Sigmoid colon (tissue), 7 donors: ENCODE measurements at places on chromosomes 5 and 9. TPM values are rescaled to one million over a fixed set of nuclear protein-coding genes. Genes with fewer than 3 reads are reported as not detected.

Gene PLAC8L1
- total RNA-seq, result 0.82 TPM

Gene GRAMD2B
- 47.4 TPM for total RNA-seq

Gene MEIKIN
- total RNA-seq, result not detected

Gene SLC36A3
- not detected for total RNA-seq

Gene NUDT12
- 12.3 TPM for total RNA-seq

Gene SLC6A7
- total RNA-seq, result not detected

Gene OLFML2A
- 67.8 TPM for total RNA-seq

Gene CLIC3
- total RNA-seq, result not detected

Gene MZB1
- not detected for total RNA-seq

Gene SPACA9
- 10.7 TPM for total RNA-seq

Gene SPAAR
- 5.5 TPM for total RNA-seq

Gene SYK
- total RNA-seq, result 13.9 TPM

DNA sequence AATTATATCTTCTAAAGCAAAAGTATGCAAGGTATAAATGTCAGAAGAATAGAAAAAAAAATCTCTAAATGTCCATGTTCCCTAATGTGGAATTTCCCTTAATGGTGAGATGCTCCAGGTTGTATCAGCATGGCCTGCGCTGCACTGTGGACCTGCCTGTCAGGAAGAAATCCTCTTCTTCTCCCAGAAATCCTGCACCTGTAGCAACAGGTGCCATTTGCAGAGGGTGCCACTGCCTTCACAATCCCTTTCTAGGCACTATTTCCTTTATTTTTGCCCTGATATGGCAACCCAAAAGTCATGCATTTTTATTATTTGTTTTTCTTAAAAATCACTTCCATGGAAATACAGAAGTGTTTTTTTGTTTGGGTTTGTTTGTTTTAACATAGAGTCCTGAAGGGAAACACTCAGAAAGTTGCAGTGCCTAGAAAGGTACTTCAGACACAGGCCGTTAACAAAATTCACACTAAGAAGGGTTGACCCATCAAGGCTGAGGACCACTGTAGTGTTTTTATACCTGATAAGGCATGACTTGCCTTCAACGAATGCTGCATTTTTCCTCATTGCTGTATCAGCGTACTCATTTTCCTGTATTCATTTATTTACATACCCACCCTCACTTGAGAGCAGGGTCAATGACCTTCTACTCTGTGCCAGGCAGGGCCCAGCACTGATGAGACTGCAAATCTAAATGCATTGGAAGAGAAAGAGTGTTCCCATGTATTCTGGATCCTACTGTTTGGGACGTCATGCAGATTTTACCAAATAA lies 177.8 kb downstream of the SNX18 start:
- no peak for DNase-seq

GRCh38 chr5:59317023-59317773 lies 576.3 kb downstream of the PDE4D start:
- peak; percentile 78 for DNase-seq

GRCh38 chr5:117236941-117237340 lies 662.3 kb upstream of the SEMA6A start:
- DNase-seq, result no peak

DNA sequence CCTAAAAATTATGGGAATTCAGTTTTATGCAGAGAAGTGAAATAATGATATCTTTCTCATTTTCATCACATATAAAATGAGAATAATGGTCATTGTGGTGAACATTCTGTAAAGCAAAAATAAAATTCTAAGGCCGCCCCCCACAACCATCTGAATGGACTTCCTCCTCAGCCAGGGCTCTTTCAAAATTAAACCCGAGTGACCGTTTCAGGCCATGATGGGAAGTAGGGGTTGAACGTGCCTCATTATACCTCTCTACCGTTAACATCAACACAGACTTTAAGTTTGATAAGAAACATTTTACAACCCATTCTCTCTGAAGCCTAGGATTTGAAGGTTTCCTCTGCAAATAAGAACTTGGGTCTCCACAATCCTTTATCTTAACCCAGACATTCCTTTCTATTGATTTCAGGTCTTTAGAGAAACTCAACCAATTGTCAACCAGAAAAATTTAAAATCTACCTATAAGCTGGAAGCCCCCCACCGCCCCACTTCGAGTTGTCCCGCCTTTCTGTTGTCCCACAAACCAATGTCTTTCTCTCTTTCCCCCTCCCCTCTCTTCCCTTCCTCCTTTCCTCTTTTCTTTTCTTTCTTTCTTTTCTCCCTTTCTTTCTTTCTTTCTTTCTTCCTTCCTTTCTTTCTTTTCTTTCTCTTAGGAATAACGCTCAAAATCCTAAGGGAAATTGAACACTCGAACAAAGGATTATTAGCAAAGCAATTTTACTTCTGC lies 1.7 kb upstream of the TMCO6 start:
- DNase-seq, result no peak

DNA sequence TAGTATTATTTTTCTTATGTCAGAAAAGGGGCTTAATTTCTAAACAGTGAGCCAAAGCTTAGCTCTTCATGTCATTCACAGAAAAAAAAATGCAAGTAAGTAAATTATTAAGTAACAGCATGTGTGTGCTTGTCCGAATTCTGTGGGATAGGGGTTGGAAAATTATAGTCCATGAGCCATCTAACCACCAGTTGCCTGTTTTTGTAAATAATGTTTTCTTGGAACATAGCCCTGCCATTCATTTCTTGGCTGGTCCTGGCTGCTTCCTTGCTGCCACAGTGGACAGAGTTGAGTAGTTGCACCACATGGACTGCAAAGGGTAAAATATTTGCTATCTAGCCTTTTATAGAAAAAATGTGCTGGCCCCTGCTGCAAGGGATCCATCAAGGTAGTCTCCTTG lies 513.7 kb upstream of the WWC1 start:
- DNase-seq, result no peak

DNA sequence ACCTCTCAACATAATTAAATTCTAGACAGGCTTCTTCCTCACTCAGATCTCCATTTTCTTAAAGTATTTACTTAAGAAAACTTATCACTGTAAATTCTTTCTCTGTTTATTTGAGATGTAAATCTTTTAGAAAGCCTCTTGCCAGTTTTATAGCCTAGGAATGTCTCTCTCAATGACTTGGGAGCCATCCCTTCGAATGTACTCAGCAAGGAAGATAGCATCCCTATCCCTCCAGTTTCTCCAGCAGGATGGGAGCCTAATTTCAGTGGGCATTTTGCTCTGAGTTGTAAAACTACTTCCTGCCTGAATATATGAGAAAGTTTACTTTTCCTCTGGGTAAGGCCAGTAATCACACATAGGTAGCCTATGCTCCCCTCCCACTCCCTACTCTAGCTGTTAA lies 558.5 kb upstream of the ARRDC3 start:
- DNase-seq, result no peak

GRCh38 chr9:71766663-71767062 lies 1.6 kb downstream of the CEMIP2 start:
- no peak for DNase-seq

DNA sequence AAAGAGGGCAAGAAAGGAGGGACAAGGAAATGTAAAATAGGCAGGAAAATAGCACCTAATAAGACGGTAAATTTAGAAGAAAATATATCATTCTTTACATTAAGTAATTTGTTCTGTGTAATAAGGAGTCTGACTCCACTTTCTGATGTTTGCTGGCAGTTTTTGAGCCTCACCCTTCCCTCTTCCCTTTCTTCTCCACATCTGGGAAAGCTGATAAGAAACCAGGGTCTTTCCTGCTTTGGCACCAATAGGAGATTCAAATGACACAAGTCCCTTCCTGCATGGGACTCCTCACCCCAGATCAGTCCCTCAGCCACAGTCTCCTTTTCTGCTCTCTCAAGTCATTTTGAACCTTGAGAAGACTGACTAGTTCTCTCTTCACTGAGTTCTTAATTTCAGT lies 31.2 kb upstream of the LECT2 start:
- DNase-seq, result no peak

DNA sequence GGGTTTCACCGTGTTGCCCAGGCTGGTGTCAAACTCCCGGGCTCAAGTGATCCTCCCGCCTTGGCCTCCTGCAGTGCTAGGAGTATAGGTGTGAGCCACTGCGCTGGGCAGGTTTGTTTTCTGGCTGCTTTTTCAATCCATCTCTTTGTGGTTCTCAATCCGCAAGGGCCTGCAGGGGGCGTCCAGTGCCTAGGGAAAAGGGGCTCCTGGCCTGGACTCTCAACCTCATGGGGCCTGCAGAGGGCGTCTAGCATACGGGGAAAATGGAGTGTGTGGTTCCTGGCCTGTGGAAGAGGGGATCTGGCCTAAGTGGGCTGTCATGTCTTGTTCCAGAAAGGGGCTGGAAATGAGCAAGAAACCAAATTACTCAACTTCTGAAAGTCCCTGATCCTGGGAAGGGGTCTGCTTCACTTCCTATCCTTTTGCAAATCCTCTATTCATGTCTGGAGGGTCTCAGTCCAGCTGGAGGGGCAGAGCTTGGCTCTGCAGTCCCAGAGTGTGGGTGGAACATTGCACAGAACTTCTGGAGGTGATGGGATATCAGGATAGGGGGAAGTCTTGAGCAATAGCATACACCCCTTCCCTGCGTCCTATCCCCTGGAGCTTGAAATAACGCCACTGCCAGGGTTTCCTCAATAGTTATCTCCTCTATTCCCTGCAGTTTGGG lies 12.7 kb upstream of the CCL27 start:
- DNase-seq, result no peak

- DNase-seq, result no peak
Measured at GRCh38 chr9:36845844-36846243, 188.2 kb downstream of the PAX5 start.

DNA sequence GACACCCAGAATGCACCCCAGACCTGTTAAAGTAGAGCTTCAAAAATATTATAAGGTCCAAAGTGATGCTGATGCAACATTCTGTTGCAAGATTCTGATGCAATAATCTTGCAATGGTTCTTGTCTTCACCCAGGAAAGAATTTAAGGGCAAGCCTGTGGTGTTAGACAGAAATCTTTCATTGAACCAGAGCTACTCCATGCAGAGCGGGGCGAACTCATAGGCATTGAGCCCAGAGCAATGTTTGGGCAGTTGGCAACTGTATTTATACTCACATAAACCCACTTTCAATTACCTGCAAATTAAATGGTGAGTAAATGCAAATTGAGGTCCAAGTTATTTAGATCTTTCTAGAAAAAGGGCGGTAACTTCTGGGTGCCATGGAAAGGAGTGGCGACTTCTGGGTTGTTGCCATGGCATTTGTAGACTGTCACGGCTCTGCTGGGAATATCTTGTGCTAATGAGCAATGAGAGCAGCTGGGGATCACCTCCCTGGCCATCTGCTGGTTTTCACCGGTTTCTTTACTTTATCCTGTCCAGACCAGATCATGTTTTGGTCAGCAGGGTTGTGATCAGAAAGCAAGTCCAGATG lies 163.4 kb downstream of the ICE1 start:
- DNase-seq, result no peak

DNA sequence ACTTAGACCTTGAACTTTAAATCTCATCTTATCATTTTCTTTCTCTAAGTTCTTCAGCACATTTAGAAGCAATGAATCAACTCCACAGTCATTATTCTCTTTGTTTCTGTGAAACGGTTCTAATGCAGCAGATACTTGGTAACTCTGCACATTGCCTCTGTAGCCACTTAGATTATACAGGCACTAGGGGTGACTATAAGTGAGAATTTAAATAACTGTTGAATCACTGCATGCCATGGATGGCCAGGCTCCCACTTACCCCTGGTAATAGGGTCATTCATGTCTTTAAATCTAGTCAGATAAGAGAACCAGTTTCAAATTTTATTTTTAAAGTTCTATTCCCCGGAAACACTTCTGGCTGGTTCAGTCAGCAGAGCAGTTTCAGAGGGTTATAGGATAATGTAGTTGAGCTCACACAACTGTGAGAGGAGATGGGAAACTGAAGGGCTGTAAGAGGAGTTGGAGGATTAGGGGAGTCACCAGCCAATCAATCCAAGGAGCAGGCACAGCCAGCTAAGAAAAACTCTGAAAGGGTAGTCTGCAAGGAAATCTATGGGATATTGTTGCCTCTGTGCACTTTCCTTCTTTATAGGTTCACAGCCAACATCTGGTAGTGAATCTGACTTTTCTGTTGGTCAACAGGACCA lies 4.2 kb upstream of the MINAR2 start:
- DNase-seq, result no peak

GRCh38 chr9:122941582-122942234 lies 888 bp downstream of the RABGAP1 start:
- DNase-seq, result peak; percentile 52

- no peak for DNase-seq
Measured at GRCh38 chr5:157828944-157829639, 29.9 kb downstream of the CLINT1 start.
